AG09319 (cell line): ENCODE measurements at places on chromosomes 7 and 10.

DNA sequence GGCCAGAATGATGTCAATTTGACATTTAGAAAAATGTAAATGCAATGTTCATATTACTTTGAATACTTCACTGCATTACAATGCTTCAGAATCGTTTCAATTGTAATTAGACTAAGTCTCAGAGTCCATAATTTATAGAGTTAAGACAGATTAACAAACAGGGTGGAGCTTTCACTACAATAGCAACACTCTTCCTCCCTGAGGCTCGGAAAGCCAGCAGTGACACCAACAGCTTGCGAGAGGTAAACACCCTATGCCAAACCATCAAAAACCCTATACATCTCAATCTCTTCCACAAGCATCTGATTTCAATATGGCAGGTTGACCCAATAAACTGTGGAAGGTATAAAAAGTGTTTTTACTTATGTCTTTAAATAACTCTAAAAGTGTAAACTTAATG, 72.2 kb downstream of the DOCK4 start:
- no peak for DNase-seq

DNA sequence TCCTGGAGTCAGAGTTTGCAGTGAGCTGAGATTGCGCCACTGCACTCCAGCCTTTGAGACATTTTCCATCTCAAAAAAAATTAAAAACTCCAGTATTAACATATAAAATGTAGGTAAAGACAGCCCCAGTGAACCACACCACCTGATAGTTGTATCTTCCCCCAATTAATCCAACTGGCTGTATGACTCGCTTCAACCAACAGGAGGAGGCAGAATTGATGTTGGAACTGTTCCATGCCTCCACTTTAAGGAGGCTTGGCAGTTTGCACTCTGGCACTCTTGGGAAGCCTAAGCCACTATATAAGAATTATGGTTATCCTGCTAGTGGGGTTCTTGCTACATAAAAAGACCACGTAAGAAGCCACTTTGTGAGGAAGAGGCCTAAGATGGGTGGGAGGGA, 72.7 kb downstream of the STK17A start:
- DNase-seq, result no peak

GRCh38 chr7:121931149-121931902, 58.4 kb downstream of the PTPRZ1 start:
- DNase-seq, result no peak

GRCh38 chr7:30817371-30817767, 46.2 kb downstream of the MINDY4 start:
- DNase-seq, result no peak

DNA sequence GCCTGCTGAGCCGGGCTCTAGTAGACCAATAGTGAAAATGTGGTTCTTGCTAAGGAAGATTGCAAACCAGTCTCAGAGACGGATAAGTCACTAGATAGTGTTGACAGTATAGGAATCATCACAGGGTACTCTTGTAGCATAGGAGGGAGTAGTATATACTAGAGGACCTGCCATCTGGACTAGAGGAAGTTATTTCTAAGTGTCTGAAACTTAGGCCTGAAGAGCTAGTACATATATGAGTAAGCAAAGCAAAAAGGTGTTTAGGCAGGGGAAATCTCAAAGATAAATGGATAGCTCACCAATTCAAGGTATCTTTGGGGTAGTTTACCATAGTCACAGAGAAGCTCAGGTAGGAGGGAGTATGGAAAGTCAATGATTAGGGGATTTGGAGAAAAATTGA, 428.1 kb downstream of the CNTNAP2 start:
- no peak for DNase-seq

DNA sequence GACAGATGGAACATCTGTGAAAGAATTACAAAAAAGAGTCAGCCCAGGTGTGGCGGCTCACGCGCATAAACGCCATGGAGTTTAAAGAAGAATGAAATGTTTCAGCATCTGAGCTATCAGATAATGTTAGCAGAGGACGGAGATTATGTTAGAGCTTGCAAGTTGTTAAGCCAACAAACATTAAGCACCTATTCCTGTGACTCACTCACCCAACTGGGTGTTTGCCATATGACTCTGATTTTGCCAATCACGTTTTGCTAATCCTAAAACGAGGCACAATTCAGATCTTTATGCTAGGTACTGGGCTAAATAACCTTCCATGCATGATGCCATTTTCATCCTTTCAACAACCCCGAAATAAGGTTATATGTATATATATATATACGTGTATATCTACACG, 29.0 kb upstream of the CCNY start:
- no peak for DNase-seq

DNA sequence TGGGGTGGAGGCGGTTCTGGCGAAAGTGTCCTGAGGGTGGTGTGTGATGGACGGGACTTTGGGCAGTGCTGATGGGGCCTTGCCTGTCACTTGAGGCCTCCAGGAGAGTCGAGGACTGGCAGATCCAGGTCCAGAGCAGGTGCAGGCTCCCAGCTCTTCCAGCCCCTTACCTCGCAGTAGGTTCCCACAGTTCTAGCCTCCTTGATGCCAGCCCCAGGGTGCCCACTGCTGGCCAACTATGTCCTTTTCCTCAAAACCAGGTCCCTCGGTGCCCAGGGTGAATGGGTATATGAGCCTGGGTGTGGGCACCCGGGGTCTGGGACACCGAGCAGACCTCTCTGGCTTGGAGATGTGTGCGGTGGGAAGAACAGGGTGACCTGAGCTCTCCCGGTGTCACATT, 8.3 kb downstream of the FAM20C start:
- DNase-seq, result no peak

- DNase-seq, result peak; percentile 23
Observed at GRCh38 chr10:58023341-58024073, 244.2 kb downstream of the IPMK start.

DNA sequence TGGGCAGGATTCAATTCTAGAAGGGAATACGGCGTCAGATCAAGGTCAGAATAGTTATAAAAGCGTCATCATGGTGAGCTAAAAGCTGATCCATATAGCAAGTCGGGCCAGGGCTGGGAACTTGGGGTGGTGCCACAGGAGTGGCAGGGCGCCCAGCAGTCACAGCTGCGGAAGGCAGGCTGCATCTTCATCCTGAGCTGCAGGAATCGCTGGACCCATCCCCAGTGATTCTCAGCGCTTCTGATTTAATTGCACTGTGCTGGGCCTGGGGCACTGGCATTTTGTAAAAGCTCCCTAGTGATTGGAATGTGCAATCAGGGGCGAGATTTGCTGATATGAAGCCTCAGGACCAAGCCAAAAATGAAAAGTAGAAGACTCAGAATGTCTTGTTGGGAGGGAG, 135.3 kb downstream of the CTTNBP2 start:
- DNase-seq, result no peak

- no peak for DNase-seq
Observed at GRCh38 chr10:121106611-121107010, 255.4 kb downstream of the WDR11 start.

GRCh38 chr10:119238577-119238976, 31.2 kb downstream of the GRK5 start:
- DNase-seq, result no peak

- no peak for DNase-seq
Observed at GRCh38 chr10:80908611-80909010, 370.9 kb downstream of the SH2D4B start.

DNA sequence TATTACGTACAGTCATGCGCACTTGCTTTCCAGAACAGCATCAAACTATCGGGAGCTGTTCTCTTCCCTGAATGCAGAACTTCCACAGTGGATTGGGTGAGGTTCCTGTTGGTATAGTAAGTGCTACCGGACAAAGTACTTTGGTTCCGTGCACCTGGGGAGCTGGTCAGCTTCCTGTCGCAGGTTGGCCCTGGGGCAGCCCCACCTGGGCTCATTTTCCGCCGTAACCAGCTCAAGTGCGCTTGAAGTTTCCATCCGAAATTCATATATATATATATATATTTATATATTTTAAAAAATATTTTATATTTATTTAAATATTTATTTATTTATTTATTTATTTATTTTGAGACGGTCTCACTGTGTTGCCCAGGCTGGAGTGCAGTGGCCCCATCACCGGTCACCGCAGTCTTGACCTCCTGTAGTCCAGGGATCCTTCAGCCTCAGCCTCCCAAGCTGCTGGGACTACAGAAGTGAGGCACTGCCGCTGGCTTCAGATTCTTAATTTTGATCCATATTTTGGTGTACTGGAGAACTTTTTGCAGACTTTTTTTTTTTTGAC, 6.5 kb downstream of the SCART1 start:
- DNase-seq, result no peak

GRCh38 chr7:147012666-147013065, 896.1 kb downstream of the CNTNAP2 start:
- DNase-seq, result no peak

DNA sequence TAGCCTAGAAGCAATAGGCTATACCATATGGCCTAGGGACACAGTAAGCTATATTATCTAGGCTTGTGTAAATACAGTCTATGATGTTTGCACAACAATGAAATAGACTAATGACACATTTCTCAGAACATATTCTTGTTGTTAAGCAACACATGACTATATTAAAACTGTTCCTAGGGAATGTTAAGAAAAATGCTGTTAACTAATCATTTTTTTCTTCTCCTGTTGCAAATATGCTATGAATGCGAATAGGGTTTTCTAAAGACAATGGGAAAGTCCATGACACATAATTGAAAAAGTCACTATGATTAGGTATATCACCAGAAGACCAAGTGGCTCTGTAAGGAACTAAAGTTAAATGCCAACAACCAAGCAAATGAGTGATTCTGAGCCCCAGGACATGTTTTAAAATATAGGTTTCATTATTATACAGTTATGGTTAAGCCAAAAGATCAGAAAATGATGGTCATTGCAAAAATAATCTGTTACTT, 454.0 kb upstream of the SORCS1 start:
- DNase-seq, result no peak

DNA sequence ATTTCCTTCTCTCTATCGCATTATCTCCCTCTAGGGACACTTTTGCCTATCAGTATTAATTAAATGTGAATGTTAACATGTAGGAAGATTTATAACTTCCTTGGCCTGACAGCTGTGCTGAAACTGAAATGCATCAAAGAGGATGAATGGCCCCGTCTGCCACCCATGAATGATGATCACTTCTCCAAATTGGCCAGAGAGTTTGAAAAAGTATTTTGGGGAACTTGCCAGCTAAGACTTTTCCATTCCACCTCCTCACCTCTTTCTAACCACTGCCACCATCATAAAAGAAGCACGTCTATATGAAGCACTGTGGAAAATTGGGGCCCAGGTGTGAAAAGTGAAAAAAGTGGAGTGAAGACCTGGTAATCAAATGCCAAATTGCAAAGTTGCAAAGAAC, 25.4 kb upstream of the ST8SIA6 start:
- no peak for DNase-seq

DNA sequence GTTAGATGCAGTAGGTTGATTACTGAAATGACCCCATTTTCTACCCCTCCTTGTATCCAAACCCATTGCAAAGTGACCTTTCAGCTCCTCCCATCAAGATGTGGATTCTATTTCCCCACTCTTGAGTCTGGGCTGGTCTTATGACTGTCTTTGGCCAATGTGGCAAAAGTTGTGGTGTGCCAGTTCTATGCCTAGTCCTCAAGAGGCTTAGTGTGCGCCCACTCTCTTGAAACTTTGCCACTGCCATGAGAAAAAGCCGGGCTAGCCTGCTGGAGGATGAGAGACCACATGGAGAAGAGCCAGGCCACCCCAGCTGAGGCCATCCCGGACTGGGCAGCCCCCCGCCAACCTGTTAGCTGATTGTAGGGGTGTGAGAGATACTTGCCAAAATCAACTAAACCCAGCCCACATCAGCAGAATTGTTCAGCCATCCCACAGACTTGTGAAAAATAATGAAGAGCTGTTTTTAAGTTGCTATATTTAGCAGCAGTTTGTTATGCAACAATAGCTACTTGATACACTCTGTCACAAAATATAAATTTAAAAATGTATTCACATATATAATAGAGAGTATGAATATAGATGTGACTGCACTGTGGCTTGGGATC, 131.0 kb upstream of the PALS2 start:
- no peak for DNase-seq

DNA sequence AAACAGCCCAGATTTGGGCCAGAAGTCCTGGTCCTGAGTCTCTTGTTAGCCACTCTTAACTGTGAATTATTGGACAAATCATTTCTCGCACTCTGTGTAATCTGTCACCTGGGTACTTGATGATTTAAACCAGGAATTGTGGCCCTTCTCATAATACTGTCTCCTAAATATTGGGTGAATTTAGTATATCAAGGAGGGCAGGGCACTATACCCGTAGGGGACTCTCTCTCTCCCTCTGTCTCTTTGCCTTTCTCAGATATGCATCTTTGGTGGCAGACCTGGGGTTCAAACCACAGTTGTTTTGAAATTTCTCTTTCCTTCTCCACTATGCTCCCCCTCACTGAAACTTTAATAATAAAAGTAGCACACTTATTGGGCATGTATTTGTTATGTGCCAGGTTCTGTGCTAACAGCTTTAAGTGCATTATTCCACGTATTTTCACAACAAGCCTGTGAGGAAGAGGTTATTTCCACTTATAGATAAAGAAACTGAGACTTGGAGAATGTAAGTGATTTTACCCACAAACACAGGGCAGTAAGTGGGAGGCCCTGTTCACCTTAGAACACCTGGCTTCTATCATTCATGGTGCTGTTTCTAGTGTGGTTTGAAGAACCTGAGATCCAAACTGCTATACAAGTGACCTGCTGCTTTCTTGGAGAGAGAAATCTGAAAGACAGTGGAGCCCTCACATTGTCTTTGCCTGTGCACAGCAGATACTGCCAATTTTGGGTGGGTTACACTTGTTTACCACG, 11.8 kb downstream of the FAS start:
- DNase-seq, result no peak

DNA sequence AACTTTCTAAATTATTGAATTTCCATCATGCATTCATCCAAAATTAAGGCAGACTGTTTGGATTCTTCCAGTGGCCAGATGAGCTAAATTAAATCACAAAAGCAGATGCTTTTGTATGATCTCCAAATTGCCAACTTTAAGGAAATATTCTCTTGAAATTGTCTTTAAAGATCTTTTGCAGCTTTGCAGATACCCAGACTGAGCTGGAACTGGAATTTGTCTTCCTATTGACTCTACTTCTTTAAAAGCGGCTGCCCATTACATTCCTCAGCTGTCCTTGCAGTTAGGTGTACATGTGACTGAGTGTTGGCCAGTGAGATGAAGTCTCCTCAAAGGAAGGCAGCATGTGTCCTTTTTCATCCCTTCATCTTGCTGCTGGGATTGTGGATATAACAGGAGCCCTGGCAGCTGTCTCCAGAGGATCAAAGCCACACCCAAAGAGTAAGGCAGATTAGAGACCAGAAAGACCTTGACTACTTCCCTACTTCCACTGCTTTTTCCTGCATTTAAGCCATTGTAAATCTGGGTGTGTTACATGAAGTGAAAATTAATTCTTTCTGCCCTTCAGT, 8.2 kb upstream of the CFAP69 start:
- no peak for DNase-seq

- no peak for DNase-seq
Observed at GRCh38 chr7:26397332-26397731, 105.7 kb downstream of the SNX10 start.

GRCh38 chr10:127435246-127435645, 113.9 kb upstream of the NPS start:
- DNase-seq, result peak; percentile 7

DNA sequence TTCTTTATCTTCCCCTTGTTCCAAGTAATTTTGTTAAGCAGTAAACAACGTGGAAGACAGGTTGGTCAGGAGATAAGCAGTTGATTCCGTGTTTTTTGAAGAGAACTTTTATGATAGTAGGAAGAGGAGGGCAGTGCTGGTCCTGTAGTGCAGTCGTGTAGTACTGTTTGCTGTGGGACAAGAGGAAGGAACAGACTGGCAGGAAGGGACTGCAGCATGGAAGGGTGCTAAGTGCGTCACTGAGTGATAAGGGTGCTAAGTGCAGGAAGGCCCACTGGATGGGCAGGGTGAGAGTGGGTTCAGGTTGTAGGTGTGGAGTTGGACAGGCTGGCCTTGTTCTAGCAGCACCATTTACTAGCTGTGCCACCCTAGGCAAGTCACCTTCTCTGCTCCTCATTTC, 125.0 kb downstream of the SDK1 start:
- DNase-seq, result no peak
